ENCODE measurements at places on chromosomes 2 and 18.

DNA sequence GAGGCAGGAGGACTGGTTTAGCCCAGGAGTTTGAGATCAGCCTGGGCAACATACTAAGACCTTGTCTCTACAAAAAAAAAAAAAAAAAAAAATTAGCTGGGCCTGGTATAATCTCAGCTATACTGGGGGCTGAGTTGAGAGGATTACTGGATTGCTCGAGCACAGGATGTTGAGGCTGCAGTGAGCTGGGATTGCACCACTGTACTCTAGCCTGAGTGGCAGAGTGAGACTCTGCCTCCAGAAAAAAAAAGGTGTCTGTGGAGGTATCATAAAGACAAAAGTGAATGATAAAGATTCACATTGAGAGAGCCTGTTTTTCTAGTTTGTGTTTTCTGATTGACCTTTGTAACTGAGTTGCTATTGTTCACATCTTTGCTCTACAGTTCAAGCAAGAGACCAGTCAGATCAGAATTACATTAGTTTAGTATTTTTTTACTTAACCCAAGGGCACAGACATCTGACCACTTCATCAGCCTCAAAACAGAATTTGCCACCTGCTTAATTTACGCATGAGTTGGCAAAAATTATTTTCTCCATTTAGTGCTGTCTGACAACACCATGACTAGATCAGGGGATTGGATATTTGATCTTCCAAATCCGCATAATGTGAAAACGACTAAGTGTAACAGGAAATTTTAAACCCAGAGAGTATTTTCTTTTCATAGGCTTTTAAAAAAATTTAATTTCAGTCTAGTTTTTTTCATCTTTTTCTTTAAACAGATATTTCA lies 271.0 kb downstream of the TGIF1 start:
- no peak for DNase-seq

DNA sequence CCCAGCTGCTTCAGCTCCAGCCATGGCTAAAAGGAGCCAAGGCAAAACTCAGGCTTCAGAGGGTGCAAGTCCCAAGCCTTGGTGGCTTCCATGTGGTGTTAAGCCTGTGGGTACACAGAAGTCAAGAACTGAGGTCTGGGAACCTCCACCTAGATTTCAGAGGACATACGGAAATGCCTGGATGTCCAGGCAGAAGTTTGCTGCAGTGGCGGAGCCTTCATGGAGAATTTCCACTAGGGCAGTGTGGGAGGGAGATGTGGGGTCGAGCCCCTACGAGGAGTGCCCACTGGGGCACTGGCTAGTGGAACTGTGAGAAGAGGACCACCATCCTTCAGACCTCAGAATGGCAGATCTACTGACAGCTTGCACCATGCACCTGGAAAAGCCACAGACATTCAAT lies 76.1 kb upstream of the KCTD1 start:
- no peak for DNase-seq

- DNase-seq, result no peak
Measured at GRCh38 chr2:155830817-155831579, 501.5 kb downstream of the NR4A2 start.

- no peak for DNase-seq
Measured at GRCh38 chr2:48939232-48939631, 183.7 kb upstream of the LHCGR start.

- DNase-seq, result no peak
Measured at GRCh38 chr2:233464056-233464455, 102.5 kb downstream of the USP40 start.

- no peak for DNase-seq
Measured at GRCh38 chr18:25345081-25345866, 6.7 kb downstream of the ZNF521 start.

DNA sequence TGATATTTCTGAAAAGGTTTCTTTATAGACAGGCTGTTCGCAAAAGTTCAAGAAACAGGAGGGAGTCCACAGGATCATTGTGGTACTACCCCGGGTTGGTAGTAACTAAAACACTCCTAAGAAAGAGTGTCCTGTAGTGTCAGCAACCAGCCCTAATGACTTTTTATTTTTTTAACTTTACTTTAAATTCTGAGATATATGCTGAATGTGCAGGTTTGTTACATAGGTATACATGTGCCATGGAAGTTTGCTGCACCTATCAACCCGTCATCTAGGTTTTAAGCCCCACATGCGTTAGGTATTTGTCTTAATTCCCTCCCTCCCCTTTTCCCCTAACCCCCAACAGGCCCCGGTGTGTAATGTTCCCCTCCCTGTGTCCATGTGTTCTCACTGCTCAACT lies 1396.9 kb upstream of the ZEB2 start:
- no peak for DNase-seq

- DNase-seq, result peak; percentile 60
Measured at GRCh38 chr18:48715711-48716361, 177.0 kb downstream of the CTIF start.

- DNase-seq, result no peak
Measured at GRCh38 chr2:174051068-174051467, 85.9 kb upstream of the SP3 start.

DNA sequence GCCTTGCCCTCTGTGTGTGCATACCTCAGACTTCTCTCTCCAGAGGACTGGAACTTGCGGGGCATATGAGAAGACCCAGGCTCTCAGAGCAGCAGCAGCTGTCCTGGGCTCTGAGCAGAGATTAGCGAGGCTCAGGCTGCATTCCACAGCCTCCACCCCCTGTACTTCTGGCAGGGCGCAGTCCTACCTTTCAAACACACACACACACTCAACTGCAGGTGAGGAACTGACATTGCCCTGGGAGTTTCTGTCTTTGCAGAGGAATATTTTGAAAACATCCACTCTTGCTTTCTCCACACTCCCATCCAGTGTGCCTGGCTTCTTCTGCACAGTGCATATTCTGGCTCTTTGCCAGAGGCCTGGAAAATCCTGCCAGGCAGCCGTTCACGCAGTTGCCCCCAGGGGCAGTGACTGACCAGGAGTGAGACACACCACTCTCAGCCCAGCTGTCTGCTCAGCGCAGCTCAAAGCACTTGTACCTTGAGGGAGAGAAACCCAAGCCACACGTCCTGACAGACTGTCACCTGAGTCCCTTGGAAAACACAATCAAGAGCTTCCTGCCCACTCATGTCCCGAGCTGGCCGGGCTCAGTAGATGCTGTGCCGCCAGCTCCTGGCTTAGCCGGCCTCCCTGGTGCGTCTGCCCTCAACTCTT lies 460.8 kb downstream of the RNF144A start:
- no peak for DNase-seq

- no peak for DNase-seq
Measured at GRCh38 chr2:203574824-203575223, 39.7 kb upstream of the RAPH1 start.

DNA sequence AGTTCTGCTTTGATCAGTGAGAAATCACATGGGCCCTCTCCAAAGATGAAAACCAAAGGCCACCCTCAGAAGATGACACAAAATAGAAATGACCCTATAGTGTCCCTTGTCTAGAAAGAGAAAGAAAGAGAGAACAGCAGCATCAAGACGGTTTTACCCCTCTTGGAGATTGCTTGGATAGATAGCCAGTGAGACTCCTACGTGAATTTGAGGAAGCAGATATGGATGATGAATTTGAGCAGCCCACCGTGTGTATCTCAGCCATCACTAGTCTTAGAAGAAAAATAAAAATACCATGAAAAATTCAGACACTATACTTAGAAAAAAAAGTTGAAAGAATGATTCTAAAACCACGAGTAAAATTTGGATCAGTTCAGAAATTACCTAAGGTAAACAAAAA lies 329.1 kb upstream of the CNTNAP5 start:
- DNase-seq, result no peak

Data from GM13977 (cell line).